ENCODE measurements at places on chromosomes 5 and 9. TPM values are rescaled to one million over a fixed set of nuclear protein-coding genes. Genes with fewer than 3 reads are reported as not detected.

DNA sequence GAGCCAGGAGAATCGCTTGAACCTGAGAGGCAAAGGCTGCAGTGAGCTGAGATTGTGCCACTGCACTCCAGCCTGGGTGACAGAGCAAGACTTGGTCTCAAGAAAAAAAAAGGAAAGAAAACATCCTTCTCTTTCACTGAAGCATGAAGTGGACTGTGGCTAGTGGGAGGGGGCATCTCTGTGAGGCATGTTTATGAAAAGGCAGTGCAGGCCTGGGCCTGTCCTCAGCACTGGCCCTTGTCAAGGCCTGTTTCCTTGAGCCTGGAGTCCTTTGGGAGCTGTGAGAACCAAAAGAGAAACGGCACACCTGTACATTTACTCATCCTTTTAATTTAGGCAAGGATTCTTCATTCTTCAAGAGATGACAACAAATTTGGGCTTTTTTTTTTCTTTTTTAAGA is 18.3 kb upstream of the FUBP3 start:
- no peak for DNase-seq

GRCh38 chr9:119409552-119409951 is 40.3 kb upstream of the BRINP1 start:
- DNase-seq = no peak

SYNPO gene
- 2.7 TPM for total RNA-seq

ANKRD34B gene
- not detected for total RNA-seq

CERCAM gene
- total RNA-seq = 10.6 TPM

FCN2 gene
- total RNA-seq = not detected

DNA sequence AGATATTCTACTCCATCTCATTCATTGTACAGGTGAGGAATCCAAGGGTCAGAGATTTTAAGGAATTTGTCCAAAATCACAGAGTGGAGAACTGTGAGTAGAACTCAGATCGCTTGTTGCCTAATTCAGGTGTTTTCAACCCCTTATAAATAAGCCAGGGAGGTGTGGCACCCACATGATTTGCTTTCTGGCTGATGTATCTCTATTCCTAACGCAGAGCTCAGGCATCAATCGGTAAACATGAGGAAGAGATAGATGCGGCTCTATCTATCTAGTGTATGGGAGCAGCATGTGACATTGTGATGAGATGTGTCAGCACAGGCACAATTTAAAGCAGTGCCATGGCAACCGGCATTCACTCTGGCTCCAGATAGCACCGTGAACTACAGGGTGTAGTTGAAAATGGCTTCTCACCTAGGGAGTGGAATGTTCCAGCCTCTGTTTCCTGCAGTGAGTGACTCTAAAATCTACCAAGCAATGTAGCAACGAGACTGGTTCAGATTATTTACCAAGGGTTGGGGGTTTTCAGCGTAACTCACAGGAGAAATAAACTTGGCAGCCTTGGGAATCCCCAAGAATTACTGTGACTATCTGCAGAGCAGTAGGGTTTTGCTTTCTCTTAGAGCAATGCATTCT is 53.4 kb upstream of the SUB1 start:
- peak; percentile 1 for DNase-seq

DNA sequence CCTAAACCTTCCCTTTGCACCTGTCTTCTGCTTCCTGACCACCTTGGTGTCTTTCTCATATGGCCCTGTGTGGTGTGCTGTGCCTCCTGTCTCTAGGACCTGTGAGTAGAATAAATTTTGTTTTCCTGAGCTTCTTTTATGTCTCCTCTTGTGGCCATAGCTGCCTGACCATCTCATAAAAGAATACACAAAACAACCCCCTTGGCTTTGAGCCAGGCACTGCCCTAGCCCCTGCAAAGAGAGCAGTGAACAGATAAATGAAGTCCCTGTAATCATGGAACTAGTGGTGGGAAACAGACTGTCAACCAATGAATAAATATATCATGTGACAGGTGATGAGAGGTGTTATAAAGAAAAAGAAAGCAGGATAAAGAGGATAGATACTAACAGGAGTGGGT is 485.1 kb downstream of the CSNK1G3 start:
- DNase-seq = no peak

GRCh38 chr5:74407701-74408100 is 232.8 kb downstream of the ENC1 start:
- no peak for DNase-seq

DNA sequence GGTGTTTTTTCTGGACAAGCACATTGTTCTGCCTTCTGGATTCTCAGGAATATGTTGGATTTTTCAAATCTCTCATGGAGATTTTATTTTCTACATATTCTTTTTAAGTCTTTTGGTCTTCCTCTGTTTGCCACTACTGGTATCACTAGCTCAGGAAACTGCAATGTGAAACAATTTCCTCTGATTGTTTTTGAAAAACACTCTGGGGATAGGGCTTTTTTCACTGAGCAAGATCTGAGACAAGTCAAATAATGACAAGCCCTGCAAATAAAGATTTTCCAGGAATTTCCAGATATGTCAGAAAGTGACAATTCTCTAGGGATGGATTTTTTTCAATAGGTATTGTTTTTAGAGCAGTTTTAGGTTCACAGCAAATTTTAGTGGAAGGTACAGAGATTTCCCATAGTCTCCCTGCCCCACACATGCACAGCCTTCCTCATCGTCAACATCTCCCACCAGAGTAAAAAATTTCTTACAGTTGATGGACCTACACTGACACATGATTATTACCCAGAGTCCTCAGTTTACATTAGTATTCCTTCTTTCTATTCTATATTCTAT is 86.9 kb upstream of the TMEM161B start:
- DNase-seq = no peak

GRCh38 chr5:132272311-132273210 is 15.1 kb downstream of the PDLIM4 start:
- DNase-seq = peak; percentile 45

FOXD4L4 gene
- not detected for total RNA-seq

- DNase-seq = no peak
Measured at GRCh38 chr5:172744123-172745104, 26.6 kb downstream of the DUSP1 start.

STK32A gene
- not detected for total RNA-seq

DNA sequence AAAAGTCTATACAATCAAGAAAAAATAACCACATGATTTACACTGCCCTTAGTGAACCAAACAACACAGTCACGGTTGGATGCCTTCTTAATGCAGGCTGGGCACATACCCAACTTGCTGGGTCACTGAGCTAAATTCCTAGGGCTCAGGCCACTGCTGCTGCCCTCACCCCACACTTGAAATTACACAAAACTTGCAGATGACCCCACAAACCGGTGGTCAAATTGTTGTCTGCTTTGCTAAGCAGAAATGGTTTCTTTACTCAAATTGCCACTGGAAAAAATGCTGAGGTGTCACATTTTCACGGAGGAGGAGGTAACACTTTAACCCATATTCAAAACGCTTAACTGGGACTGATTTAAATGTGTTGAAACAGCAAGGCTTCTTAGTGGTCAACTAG is 62.4 kb downstream of the HMHB1 start:
- peak; percentile 23 for DNase-seq

PPP2R2B gene
- not detected for total RNA-seq

- DNase-seq = no peak
Measured at GRCh38 chr9:99579964-99580363, 241.7 kb upstream of the NR4A3 start.

DNA sequence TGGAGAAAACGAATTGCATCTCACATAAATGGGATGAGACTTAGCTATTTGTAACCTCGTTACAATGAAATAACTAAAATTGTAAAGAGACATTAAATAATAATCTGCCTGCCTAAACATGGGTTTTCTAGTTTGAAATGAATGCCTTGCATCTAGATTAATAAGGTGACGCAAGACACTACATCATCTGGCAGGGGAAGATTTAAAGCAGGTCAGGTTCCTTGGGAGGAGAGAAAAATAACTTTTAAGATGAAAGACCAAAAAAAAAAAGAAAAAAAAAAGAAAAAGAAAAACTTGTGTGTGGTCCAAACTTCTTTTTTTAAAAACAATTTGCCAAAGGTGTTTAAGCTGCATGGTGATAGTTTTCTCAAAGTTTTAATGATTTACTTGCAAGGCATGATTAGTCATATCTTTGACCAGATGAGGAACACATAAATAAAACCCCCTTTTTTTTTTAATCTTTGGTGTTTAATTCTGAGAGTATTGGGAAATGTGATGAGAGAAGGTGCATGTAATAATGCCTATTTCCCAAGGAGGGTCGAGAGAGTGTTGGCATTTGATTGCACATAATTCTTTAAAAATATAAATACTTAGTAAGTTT is 122.9 kb upstream of the ADAMTSL1 start:
- DNase-seq = no peak

GRCh38 chr5:33901156-33901555 is 9.4 kb upstream of the ADAMTS12 start:
- no peak for DNase-seq

KIF4B gene
- 0.06 TPM for total RNA-seq

- DNase-seq = no peak
Measured at GRCh38 chr5:23269981-23270380, 237.4 kb upstream of the PRDM9 start.

GRCh38 chr5:116947691-116948528 is 373.3 kb upstream of the SEMA6A start:
- peak; percentile 23 for DNase-seq

DNA sequence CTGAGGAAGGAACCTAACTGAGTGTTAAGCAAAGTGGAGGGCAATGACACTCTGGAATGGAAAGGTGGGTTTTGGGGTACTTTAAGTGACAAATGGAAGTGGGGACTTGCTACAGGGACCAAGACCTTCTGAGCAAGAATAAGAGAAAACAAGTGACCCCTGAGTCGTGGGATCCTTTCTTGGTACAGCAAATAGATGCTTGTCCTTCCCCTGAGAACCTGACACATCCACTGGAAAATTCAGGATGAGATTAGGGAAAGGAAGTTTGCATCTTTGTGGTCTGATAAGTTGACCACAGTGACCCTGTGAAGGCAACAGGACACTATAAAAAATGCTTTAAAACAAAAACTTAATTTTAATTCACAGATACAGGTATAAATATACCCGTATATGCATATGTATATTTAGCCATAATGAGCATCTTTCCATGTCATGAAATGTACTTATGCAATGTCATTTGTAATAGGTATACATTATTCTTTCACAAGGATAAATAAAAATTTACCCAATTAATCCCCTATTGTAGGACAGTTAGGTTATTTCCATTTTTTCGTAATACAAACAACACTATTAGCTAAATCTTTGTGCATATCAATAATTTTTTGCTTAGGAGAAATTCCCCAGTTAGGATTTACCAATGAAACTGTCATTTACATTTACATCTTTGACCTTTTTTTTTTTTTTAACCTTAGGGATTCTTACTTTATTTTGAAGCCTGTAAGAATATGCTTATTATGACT is 2.0 kb upstream of the IRF1 start:
- no peak for DNase-seq

GRCh38 chr5:219460-219863 is 1.3 kb downstream of the SDHA start:
- no peak for DNase-seq

- no peak for DNase-seq
Measured at GRCh38 chr5:62263401-62263800, 42.6 kb upstream of the KIF2A start.

DNA sequence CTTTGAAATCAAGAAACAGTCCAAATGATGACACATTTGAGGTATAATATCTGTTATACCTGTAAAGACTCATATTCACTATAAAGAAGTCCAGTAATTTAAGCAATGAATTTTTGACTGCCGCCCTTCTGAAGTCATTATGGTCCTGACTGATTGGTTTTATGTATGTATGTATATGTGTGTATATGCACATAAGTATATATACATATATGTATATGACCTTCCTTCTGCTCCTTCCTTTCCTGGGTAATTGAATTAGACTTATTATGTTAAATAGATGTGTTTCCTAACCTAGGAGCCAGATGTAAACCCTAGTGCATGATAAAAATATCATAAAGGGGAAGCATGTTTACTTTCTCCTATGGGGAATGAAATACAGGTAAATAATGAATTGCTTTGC is 343.1 kb upstream of the BRINP1 start:
- no peak for DNase-seq

DNA sequence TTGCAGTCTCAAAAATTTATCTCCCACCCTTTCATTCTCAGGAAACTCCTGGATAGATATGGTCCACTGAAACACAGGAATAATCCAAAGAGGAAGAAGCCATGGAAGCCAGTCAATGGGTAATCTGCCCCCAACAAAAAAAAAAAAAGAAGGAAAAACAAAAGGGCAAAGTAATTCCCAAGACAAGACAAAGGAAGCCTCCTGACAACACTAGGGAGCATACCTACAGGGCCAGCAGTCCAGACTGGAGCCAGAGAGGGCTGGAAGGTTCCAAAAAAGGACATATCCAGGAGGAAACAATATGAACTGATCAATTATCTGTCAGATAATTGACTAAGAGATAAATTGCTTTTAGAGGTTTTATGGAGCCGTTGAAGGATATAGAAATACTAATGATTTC is 12.9 kb downstream of the FNIP1 start:
- no peak for DNase-seq

GRCh38 chr9:33480976-33481375 is 7.3 kb upstream of the NOL6 start:
- no peak for DNase-seq

C5orf58 gene
- not detected for total RNA-seq

- no peak for DNase-seq
Measured at GRCh38 chr5:90909101-90909503, 350.5 kb downstream of the ADGRV1 start.

DNA sequence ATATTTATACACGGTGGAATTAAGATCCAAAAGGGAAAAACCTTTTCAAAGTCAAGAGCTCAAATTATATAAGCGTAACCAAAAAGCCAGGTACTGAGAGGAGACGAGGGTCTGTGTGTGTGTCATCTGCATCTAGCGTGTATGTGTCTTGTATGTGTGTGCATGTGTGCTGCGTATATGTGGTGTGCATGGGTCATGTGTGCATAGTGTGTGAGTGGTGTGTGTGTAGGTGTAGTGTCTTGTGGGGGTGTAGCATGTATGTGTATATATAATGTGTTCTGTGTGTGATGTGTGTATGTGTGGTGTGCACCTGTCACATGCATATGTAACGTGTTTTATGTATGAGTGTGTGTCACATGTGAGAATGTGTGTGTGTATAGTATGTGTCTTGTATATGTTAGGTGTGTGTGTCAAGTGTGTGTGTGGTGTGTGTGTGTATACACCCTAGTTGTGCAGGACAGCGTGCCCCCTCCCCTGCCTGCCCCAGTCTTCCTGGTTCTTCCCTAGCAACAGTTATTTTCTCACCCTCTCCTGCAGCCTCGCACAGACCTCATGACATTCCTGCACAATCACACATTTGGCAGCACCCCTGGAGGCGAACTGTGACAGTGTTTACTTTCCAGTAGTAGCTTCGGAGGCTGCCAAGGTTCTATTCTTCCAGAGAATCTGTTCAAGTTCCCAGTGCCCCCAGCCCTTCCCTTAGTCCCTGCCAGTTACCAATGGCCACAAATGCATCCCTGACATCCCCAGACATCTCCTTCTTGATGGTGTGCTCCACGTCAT is 27.1 kb upstream of the TNIP1 start:
- no peak for DNase-seq

GRCh38 chr5:82072138-82072537 is 100.3 kb downstream of the ATG10 start:
- no peak for DNase-seq

CMYA5 gene
- total RNA-seq = under 0.01 TPM

PCDHGA9 gene
- total RNA-seq = not detected
